Psoas muscle (tissue), 8 donors: ENCODE measurements at places on chromosomes 11 and 22.
A peak's percentile ranks its signal among the peaks of the same experiment; 100 is the strongest.

DNA sequence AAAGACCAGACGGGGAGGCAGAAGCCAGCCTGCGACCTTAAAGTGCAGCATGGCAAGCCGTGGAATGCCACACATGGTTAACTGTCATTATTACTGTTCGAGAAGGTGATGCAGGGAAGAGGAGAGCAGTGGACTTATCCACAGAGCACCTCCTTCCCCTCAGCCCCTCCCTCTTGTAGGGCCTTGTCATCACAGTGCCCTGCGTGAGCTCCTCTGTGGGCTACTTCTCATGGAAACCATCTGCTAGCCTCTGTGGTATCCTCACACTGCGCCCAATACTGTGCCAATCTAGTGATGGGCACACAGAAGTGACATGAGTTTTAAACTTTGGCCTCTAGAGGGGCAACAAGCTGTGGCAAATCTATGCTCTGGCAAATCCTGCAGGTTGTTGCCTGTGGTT lies 18.2 kb upstream of the CCDC134 start:
- DNase-seq, result no peak

- no peak for DNase-seq
Measured at GRCh38 chr11:30741039-30741550, 154.9 kb upstream of the MPPED2 start.

GRCh38 chr11:605286-606129 lies 10.2 kb downstream of the IRF7 start:
- DNase-seq, result no peak

DNA sequence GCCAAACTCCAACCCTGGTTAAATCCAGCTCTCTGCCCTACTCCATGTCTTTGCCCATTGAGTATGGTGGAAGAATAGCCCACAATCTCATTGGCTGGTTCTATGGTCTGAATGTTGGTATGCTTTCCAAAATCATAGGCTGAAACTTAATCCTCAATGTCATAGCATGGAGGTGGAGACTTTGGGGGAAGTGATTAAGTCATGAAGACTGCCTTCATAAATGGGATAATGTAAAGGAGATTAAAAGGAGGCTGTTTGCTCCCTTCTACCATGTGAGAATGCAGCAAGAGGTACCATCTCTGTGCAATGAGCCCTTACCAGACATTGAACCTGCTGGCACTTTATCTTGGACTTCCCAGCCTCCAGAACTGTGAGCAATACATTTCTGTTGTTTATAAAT lies 54.4 kb upstream of the FDX1 start:
- no peak for DNase-seq

GRCh38 chr11:124898263-124898680 lies 607 bp upstream of the ROBO4 start:
- DNase-seq, result no peak

DNA sequence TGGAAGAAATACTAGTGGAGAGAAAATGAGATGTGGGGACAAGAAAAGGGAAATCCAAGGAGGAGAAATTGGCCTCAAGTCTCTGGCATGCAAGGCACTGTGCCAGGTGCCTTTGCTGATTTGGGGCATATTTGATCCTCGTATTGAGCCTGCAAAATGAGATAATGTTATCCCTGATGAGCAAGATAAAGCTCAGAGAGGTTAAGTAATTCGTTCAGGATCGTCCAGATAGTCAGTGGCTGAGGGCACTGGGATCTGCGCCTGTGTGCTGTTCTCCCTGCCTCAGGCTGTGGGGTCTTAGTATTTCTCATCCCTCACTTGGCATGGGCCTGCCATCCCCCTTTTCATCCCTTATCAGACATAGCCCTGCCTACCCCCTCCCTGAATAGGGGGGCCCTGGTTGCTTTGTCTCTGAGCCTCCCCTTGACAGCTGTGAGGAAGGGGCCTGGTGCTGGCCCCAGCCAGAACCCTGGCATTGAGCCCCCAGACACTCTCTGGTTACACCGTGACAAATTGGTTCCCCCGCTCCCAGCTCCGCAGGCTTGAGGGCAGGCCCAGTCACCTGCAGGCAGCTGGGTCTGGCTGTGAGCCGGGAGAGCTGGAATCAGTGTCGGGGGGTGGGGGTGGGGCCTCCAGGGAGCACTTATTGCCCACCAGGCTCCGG lies 85.7 kb downstream of the NECTIN1 start:
- no peak for DNase-seq

GRCh38 chr11:122816761-122817520 lies 21.4 kb upstream of the CRTAM start:
- DNase-seq, result no peak

GRCh38 chr11:10205928-10206327 lies 88.1 kb downstream of the SBF2 start:
- no peak for DNase-seq

GRCh38 chr11:64891215-64891848 lies 12.9 kb upstream of the EHD1 start:
- no peak for DNase-seq

DNA sequence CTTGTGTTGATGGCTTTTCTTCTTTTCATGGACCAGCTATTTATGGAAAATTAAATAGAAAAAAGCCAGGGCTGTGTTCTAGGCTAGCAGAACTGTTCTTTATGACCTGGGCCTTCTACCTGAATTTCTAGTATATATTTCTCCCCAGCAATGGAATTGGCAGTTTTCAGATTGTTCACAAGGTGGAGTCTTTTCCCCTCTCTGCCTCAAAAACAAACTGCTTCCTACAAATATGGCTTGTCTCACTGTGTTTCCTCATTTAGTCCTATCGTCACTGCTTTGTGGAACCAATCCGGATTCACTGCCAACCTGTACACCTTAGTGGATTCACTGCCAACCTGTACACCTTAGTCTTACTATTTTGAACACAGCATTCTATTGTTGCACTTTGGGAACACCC lies 5.0 kb upstream of the APOL5 start:
- DNase-seq, result no peak

DNA sequence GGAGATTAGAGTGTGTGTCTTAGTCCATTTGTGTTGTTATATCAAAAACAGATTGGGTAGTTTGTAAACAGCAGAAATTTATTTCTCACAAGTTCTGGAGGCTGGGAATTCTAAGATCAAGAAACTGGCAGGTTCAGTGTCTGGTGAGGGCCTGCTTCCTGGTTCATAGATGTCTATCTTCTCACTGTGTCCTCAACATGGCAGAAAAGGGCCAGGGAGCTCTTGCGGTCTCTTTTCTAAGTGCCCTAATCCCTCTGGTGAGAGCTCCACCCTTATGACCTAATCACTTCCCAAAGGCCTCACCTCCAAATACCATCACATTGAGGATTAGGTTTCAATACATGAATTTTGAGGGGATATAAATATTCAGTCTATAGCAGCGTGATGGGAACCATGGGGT lies 25.5 kb upstream of the AMOTL1 start:
- DNase-seq, result no peak

- DNase-seq, result peak; percentile 36
Measured at GRCh38 chr22:44685384-44686056, 16.5 kb upstream of the PRR5 start.

GRCh38 chr11:47443028-47443700 lies 5.8 kb downstream of the RAPSN start:
- DNase-seq, result no peak

- DNase-seq, result no peak
Measured at GRCh38 chr22:31150615-31151014, 9.4 kb upstream of the RNF185 start.

DNA sequence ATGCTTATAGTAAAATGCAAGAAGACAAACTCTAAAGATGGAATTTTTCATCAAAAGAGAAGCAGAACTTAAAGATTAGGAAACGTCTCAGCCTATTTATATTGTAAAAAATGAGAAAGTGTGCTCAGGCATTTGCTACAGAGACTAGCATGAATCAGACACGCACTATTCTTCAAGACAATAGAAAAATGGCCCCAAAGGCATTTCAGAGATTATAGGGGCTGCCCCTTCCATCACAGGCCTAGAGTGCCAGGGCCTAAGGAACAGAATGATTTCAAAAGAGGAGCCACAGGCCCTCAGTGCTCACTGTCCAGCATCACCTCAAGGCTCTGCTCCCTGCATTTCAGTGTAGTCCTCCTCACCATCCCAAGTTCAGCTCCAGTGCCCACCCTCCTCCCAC lies 27.5 kb downstream of the TNKS1BP1 start:
- no peak for DNase-seq

- DNase-seq, result no peak
Measured at GRCh38 chr22:49749227-49749626, 78.4 kb downstream of the BRD1 start.

DNA sequence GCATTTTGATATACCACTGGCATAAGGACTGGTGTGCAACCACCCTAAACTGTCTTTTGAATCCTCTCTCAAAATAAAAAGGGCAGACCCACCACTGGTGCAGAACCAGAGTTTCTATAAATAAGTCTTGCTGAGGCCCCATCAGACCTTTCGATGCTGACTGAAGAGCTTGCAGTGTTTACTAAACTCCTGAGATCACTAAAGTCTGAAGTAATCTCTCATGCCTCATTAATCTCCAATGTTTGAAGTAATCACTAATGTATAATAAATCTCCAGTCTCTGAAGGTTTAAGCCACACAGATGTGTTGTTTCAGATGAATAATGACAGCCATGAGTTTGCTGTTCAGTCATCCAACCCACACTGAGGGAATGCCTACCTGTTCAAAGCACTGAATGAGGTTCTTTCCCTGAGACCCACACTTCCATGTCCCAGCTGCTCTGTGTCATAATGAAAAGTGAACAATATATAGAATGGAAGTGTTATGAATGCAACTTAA lies 50.6 kb upstream of the DEUP1 start:
- no peak for DNase-seq

- DNase-seq, result no peak
Measured at GRCh38 chr11:31243706-31244105, 125.8 kb downstream of the DCDC1 start.
